ENCODE measurements at places on chromosomes 5 and 9. TPM values are rescaled to one million over a fixed set of nuclear protein-coding genes. Genes with fewer than 3 reads are reported as not detected.

Gene DDX4
- not detected for total RNA-seq

Gene SPATA31A3
- not detected for total RNA-seq

Gene ALDOB
- not detected for total RNA-seq

Gene PCDH12
- not detected for total RNA-seq

All from placental pericyte (primary cell).